ENCODE measurements at places on chromosomes 7 and 10.

DNA sequence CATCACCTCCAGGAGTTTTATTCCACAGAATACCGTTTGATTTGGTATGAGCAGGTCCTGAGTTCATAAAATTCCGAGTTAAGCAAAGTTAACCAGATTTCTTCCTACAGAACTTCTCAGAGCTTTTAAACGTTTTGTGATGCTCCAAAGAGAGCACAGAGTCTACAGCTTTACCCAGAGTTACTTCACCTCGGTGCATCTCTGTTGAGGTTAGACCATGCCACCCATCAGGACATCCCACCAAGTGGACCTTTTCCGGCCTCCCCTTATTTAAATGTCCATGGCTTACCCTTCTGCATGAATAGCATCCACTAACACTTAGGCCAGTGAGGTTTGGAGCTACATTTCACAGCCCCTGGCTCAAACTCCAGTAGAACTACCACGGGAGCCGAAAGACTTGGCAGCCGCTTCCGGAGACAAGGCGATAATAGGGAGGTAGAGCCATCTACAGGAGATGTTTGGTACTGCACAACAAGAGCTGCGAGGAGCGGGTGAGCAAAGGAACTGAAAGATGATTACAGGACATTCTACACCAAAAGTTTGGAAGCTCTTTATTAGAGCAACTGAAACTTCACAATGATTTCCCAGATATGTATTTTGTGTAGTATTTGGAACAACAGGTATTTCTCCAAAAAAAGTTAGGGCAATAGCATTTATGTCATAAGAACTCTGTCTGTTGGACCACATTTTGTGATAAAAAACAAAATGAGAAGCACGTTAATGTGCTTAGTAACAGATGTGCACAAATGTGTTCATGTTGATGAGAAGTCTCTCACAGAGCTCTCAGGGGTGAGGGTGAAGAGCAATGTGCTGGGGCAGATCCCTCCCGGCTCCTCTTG, 174.7 kb downstream of the HERPUD2 start:
- DNase-seq = no peak

- DNase-seq = no peak
Observed at GRCh38 chr10:8956400-8956799, 901.9 kb downstream of the GATA3 start.

DNA sequence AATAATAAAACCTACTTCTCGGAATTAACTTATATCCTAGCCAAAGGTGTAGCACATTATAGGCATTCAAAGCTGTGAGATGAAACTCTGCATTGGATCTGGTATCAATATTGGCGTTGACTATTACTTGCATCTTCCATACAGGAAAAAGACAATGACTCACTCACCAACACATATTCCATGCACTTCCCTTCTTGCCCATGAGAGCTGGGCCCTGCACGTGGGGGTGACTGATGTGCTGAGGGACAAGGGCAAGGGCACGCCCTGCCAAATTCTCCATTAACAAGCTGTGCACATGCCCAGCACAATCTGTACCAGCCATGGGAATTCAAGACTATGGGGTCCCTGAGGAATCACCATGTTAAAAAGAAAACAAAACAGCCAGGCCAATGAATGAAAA, 188.1 kb upstream of the PDE1C start:
- no peak for DNase-seq

DNA sequence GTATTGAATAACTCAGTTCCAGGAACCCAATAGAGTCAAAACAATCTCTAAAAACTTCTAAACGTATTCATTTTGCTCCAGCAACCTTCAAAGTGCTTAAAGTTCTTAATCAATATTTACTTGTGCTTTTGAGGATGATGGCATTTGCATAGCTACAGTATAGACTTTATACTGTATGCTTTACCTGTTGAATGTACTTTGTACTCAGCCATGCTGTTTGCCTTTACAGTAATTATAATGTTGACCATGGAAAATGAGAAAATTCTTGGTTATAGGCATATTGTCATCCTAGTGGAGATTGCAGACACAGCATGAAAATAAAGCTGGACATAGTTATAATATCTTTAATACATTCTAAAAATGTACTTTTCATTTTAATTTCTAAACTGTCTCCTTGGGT, 762.7 kb upstream of the PHF14 start:
- DNase-seq = no peak

DNA sequence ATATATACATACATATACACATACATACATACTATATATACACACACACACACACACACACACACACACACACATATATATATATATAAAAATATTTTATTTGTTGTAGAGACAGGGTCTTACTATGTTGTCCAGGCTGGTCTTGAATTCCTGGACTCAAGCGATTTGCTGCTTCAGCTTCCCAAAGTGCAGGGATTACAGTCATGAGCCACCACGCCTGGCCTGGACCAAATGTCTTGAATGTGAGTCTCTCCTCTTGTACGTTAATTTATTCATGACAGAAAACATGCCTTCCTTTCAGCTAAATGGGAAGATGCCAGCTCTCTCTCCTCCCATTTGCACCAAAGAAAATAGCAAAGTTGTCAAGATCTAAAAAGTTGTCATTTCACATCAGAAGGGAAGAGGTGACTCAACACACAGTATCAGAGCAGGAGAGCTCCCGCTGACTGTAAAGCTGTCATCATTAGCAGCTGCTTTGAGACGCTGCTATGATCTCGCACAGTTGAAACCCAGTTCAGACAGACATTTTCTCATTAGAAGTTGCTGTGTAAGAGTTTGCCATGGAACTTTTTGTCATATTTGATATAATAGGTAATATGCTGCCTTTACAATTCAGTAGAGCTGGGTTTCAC, 224.3 kb downstream of the SFMBT2 start:
- DNase-seq = no peak

GRCh38 chr7:79872176-79872575, 262.5 kb upstream of the GNAI1 start:
- no peak for DNase-seq

- DNase-seq = no peak
Observed at GRCh38 chr10:112434988-112435619, 11.6 kb downstream of the ZDHHC6 start.

DNA sequence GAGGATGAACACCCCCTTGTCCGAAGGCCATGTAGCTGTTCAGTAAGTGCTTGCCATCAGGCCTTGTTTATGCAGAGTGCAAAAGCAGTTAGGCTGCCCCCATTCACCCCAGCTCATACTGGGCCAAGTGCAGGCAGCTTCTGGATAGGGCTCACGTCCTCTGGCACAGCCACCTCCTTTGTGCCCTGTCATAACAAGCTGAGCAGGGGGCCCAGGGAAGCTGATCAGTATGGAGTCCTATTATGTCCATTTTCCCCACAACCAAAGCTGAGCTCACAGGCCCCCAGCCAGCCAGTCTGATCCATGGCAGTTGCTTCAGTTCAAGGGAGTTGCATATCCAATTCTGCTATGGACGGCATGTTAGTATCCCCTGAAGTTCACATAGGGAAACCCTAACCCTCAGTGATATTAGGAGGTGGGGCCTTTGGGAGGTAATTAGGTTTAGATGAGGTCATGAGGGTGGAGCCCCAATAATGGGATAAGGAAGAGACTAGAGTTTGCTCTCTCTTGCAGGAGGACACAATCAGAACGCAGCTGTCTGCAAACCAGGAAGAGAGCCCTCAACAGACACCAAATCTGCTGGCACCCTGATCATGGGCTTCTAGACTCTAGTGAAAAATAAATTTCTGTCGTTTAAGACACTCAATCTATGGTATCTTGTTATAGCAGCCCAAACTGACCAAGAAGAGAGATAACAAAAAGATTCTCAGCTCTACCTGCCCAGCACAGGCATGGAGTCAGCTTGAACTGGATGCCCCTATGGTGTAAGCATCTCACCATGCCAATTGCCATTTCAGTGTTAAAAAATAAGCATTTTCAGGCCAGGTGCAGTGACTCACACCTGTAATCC, 155.9 kb downstream of the FGFR2 start:
- no peak for DNase-seq

GRCh38 chr7:48718731-48719378, 205.5 kb upstream of the CDC14C start:
- DNase-seq = no peak

GRCh38 chr10:116465546-116465945, 37.9 kb downstream of the PNLIPRP3 start:
- no peak for DNase-seq

GRCh38 chr10:57699944-57700343, 567.8 kb downstream of the IPMK start:
- no peak for DNase-seq

DNA sequence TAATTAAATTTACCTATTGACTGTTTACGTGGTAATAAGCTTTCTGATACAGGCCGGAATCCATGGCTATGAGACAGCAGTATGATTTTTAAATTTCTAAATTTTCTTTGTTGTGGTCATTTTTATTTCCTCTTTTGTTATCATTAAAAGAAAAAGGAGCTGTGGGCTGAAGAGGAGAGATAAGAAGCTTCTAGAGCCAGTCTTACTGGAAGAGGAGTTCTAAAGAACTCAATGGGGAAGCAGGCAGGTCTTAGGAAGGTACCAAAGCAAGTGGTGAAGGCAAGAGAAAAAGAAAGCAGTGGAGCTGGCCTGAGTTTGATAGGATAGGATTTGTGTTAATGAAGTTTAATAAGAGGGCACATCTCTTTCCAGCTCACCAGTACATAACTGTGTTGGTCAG, 1187.8 kb downstream of the CNTNAP2 start:
- no peak for DNase-seq

GRCh38 chr10:75197066-75197465, 13.5 kb upstream of the VDAC2 start:
- DNase-seq = no peak

- no peak for DNase-seq
Observed at GRCh38 chr7:36283181-36283580, 106.5 kb upstream of the ANLN start.

- DNase-seq = no peak
Observed at GRCh38 chr10:114282526-114282925, 43.5 kb downstream of the VWA2 start.

DNA sequence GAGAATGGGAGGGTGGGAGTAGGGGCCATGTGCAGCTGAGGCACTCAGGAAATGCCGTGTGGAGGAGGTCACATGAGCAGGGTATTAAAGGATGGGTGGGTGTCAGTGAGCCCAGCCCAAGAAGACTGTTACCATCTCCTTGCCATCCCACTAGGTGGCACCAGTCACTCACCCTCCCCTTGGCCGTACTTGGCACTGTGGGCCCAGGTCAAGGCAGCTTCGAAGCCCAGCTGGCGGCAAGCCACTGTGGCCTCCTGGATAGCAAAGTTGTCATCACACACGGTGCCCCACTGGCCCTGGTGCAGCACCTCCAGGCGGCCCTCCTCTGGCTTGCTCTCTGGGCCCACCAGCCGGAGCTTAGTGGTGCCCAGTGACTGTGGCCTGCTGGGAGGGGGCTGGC, 5.4 kb downstream of the LOXL4 start:
- no peak for DNase-seq

DNA sequence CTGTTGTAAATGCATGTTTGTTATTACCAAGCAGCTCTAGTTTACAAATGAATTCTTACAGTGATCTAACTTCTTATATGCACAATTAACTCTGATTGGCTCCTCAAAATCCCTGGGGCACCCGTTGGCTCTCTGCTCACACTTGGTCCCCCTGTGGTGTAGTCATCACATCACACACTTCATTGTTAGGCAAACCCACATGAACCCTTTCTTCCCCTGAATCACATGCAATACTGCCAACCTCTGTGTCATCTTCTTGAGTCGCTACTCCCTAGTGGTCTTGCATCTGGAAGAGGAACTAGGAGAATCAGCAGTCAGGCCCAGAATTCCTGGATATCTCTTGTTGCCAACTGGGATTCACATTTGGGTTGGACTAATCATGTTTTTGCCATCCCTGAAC, 73.1 kb downstream of the CD36 start:
- DNase-seq = no peak

DNA sequence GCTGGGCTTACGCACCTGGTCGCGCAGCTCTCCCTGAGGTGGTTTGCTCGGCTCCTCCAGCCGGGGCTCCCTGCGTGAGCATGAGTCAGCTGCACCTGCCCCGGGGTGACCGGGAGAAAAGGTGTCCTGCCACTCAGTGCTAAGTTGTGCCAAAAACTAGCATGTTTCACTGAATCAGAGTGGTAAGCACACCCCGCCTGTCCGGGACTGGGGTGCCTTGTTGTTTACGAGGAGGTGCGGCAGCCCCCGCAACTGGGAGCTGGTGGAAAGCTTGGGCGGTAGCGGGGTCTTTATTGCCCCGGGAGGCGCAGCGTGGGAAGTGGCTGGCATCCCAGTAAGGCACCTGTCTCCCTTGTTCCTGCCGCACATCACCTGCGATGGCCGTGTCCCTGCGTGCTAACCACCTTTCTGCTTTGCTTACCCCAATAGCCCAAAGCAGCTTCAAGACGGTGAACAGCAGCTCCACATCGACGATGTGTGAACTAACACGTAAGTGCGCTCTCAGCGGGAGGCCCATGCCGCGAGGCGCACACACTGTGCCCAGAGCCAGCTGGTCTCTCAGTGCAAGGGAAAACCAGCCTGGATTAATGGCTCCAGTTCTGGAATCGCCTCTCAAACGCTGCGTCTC, 506.6 kb upstream of the FOXK1 start:
- DNase-seq = no peak

GRCh38 chr7:152617056-152617455, 58.9 kb downstream of the XRCC2 start:
- no peak for DNase-seq

- DNase-seq = no peak
Observed at GRCh38 chr7:100583132-100584053, 2.5 kb downstream of the LRCH4 start.

- DNase-seq = no peak
Observed at GRCh38 chr7:712381-713138, 13.9 kb upstream of the DNAAF5 start.

- DNase-seq = no peak
Observed at GRCh38 chr10:101069441-101069840, 7.7 kb downstream of the KAZALD1 start.

DNA sequence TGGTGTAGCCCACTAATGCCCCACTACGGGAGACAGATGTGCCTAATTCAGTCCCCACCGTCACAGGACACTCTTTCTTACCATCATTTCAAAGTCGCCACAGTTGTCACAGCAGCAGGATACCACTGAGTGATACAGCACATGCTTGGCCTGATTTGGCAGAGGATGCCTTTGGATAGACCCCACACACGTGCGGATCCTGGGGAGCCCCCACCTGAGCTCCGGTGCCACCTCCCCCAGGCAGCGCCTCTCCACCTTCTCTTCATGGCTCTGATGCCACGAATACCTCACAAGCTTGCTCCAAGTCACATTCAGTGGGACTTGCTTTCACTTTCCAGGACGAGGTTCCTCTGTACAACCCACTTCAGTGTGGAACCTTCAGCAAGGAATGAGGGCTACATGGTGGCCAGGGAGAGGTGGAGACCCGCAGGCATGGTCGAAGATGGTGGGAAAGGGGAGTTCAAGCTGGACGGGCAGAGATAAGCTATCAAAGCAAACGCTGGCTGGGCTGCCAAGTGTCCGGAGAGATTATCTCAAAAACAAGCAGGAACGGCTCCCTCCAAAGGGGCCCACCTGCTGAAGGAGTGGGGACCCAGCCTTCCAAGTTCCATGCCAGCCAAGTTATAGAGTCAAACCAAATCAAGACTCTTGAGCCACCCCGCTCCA, 107.4 kb downstream of the ZRANB1 start:
- DNase-seq = no peak
